Activated gamma-delta T cell (primary cell): ENCODE measurements at places on chromosomes 4 and X.
A peak's percentile ranks its signal among the peaks of the same experiment; 100 is the strongest.

- no peak for DNase-seq
These were observed 227.4 kb downstream of the SLC7A11 start for GRCh38 chr4:138014590-138015288.

- no peak for DNase-seq
These were observed 1.6 kb downstream of the OPRPN start for GRCh38 chr4:70399319-70399718.

DNA sequence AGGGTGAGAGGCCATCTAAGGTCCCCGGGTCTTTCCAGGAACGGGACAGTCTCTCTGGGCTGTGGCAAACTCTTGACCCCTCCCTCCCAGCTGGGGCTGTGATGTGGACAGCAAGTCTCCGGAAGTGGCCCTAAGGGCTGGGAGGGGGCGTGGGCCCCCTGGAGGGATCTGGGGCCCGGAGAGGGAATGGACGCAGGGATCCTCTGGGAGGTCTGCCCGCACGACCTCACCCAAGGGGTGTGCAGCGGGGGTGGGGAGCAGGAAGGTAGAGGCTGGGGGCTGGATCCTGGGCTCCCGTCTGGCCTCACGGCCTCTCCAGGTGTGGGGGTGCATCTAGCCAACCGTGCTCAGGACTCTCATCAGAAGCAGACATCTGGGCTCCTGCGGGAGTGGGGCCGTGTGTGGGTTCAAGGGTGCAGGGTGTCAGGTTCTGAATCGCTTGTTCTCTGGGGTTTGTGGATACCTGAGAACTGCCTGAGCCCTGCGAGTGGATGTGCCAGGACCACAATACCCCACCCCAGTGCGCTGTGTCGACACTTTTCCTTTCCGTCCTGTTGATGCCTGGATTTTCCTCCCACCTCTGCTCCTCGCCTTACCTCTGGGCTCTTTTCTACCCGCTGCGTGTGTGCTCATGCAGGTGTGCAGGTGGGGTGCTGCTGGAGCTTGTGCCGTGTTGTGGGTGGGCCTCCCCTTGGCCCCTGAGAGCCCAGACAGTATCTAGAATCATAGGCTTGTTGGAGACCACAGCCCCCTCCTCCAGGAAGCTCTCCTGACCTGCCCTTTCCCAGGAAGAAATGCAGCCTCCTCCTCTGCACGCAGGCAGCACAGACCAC, 915 bp downstream of the CPZ start:
- no peak for DNase-seq

DNA sequence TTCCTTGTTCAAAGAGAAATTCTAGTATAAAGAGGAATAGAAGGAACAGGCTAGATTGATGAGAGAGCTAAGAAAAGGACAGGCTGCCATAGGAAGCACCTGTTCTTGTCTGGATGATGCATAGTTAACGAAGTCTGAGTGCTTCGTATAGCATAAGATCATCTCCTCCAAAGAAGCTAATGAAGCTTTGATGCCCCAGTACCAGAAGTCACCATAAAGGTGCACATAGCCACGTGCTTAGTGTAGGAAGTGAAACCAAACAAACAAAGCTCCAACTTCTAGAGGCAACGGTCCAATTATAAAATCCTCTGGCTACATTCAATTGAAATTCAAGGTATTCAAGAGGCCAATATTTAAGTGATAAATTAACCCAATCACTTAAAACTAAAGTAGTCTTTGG, 31.0 kb downstream of the AFAP1 start:
- no peak for DNase-seq

- DNase-seq = no peak
These were observed 67.2 kb downstream of the ANK2 start for GRCh38 chr4:113116414-113117357.

GRCh38 chr4:157992038-157992705, 180.7 kb downstream of the GASK1B start:
- no peak for DNase-seq

DNA sequence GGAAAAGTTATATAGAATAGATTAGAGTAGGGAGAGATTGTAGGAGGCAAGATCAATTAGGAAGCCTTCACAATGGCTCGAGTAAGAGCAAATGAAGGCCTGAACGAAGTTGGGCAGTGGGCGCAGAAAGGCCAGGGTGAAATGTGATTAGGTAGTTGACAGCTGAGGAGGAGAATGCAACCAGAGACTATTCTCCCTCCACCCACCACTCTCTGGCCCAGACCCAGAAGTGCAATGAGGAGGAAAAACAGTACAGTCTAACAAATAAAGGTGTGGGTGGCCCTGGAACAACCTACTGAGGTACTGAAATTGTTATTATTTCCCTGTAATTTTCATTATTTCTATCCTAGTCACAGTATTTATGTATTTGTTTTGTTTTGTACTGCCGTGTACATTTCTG, 176.7 kb downstream of the SLC39A8 start:
- DNase-seq = no peak

DNA sequence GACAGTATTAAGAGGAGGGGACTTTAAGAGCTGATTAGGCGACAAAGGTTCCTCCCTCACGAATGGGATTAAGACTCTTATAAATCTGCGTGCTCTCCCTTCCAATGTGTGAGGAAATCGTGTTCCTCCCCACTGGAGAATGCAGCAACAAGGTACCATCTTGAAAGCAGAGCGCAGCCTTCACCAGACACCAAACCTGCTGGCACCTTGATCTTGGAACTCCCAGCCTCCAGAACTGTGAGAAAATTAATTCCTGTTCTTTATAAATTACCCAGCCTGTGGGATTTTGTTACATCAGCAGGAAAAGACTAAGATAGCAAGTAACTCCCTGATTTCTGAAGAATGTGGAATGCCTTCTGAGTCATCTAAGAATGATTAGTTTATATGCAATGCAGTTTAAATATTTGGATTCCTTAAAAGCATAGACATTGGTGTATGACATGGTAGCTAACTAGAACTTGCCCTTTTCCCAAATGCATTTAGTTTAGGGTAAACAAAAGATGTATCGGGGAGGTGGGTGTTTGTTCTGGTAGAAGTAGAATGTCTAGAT, 86.1 kb downstream of the USP46 start:
- DNase-seq = no peak

DNA sequence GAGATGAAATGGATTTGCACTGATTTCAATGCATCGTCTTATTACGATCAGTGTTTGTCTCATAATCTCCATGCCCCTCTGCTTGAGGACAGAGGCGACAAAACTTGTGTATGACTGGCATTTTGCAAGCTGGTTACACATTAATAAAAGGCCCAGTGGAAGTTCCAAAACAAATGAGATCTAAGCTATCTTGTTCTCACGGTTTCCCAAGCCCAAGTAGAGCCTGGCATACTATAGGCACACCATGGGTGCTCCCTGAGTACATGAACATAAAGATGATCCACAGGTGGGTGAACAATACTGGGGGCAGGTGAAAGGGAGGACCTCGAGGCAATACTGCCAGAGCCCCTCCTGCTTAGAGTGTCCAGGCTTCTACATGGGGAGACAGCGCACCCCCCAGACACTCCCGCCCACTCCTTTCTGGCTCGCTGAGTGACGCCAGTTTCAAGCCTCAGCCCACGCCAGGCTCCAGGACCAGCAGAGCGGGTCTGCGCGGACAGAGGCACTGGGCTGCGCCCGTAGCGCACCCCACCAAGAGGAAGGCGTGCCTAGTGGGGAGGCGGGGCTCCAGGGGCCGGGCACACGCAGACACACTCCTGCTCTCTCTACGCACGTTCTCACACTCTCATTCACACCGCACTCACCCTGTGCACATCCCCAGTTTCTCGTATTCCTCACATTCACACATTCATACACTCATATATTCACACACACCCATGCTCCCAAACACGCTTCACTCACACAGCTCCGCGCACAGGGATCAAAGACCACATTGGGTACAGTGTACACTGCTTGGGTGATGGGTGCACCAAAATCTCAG, 8.9 kb upstream of the GSX2 start:
- DNase-seq = peak; percentile 9

GRCh38 chr4:96170198-96170597, 330.3 kb downstream of the PDHA2 start:
- DNase-seq = no peak

DNA sequence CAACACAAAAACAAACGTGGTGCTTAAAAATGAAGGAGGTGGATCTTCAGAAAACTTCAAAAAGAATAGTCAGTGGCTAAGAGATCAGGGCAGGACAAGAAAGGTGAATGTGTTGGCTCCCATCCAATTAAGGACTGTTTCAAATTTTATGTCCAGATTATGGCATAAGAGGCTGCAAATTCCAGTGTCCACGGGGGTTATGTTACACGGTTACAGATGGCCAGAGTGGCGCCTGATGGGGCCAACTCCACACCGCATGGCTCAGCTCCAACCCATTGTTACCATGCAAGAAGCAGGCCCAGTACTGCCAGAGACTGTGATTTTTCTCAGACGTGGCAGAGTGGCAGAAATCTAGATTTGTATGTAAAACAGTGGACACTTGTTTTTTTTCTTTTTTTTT, 168.4 kb upstream of the TENM3 start:
- DNase-seq = no peak

GRCh38 chrX:118755633-118756032, 28.2 kb downstream of the IL13RA1 start:
- DNase-seq = no peak

- no peak for DNase-seq
These were observed at the start of gene SLC6A8 for GRCh38 chrX:153687121-153688039. Gene SLC6A8 (plus strand): TSS chrX:153687926. CDS start chrX:153688575, 649 bp downstream.

GRCh38 chrX:48960291-48960690, 2.9 kb upstream of the OTUD5 start:
- no peak for DNase-seq

GRCh38 chr4:151420250-151420807, 11.4 kb downstream of the FHIP1A start:
- DNase-seq = no peak

DNA sequence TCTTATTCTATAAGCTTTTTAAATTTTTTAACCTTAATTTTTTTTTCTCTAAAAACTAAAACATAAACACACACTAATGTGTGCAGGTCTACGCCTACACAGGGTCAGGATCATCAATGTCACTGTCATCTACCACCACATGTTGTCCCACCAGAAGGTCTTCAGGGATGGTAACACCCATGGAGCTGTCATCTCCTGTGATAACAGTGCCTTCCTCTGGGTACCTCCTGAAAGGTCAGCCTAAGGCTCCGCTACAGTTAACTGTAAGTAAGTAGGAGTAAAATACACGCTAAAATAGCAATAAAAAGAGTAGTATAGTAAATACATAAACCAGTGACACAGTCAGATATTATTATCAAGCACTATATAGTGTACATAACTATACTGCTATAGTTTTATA, 45.9 kb upstream of the GPRIN3 start:
- DNase-seq = no peak

GRCh38 chrX:1468250-1468772, 15.6 kb upstream of the ASMTL start:
- peak; percentile 68 for DNase-seq

GRCh38 chr4:78951862-78952472, 12.7 kb upstream of the PAQR3 start:
- no peak for DNase-seq

DNA sequence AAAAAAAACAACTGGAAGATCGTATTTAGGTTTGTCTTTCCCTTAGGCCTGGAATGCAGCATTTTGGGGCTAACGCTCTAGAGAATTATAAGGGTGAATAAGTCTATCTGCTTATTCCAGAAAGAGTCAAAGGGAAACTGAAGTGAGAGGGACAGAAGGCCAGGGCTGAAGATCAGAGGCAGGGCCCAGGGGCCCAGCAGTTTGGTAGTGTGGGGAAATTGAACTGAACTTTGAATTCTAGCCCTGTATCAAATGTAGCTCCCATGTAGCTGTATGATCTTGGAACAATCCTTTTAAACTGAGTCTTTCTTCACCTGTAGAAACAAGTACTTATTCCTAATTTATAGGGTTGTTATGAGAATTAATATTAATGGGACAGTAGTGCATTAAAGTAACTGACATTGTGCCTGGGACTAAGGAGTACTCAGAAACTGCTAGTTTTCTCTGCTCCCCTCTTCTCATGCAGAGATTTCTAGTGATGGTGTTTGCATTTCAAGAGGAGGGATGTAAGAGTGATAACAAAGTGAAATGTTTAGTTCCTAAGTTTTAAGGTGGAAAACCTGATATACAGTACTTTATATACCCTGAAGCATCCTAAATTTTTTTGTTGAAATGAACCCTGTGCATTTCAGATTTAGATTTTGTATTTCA, 30.4 kb downstream of the STOX2 start:
- no peak for DNase-seq

DNA sequence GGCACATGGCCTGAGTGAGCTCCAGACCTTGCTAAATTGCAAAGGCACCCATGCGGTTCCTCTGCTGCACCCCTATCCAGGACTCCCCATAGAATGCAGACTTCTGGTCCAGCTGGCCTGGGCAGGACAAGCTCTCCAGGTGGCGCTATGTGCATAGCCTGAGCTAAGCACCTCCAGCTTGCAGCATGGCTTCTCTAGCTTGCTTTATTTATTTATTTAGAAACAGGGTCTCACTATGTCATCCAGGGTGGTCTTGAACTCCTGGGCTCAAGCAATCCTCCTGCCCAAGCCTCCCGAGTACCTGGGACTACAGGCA, 5.5 kb upstream of the WFS1 start:
- DNase-seq = no peak

GRCh38 chr4:100929135-100929534, 411.3 kb upstream of the EMCN start:
- no peak for DNase-seq

- no peak for DNase-seq
These were observed 48.7 kb downstream of the NOP14 start for GRCh38 chr4:2914256-2915126.

DNA sequence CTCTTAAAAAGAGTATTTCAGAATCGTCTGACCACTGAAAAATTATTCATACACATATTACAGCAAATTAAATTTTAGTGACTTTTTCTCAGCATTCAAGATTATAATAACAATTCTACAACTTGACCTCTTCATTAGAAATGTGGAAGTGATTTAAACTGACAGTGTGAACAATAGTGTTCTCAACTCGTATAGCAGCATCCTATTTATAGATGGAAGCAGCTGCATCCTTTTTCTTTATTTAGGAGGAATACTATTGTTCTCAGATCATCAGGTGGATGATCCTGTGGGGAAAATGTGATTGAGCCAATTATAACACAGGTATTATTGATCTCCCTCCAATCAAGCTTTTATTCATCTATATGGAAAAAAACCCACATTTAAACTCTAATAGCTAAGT, 56.7 kb downstream of the RAPGEF2 start:
- no peak for DNase-seq

DNA sequence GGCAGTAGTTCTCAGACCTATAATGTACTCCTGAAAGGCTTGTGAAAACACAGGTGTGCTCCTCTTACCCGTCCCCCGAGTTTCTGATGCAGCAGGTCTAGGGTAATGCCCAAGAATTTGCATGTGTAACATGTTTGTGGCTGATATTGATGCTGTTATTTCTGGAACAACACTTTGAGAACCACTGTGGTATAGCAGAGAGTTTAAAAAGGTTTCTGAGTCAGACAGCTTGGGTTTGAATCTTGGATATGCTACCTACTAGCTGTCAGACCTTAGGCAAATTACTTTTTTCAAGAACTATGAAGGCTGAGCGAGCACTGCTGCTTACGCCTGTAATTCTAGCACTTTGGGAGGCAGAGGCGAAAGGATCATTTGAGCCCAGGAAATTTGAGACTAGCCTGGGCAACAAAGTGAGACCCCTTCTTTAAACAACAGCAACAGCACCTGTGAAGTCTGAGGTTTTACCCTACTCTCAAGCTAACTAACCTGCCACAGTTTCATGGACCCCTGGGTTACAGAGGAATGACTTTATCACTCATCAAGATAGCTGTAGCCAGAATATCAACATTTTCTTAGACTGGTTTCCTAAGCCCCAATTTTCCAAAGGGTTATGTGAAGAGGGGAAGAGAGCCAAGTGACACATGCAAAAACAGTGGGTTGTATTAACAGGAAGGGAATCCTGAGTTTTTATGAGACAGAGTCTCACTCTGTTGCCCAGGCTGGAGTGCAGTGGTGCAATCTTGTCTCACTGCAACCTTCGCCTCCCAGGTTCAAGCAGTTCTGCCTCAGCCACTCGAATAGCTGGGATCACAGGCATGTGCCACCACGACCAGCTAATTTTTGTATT, 5.1 kb downstream of the AFF1 start:
- DNase-seq = no peak
